Endothelial cell of umbilical vein (primary cell): ENCODE measurements at places on chromosomes 13 and 19.

- peak; percentile 29 for DNase-seq
Observed at GRCh38 chr19:48900477-48901406, 630 bp downstream of the NUCB1 start.

GRCh38 chr13:30807392-30807791 is 72.0 kb downstream of the ALOX5AP start:
- no peak for DNase-seq

DNA sequence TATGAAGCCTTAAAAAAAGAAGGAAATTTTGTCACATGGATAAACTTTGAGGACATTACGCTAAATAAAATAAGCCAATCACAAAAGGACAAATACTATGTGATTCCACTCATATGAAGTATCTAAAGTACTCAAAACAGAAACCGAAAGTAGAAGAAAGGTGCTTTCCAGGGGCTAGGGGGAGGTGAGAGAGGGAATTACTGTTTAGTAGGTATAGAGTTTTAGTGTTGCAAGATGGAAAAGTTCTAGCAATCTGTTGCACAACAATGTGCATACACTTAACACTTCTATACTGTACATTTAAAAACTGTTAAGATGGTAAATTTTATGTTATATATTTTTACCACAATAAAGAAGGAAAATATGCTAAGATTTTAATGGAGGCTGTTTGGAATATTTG is 83.0 kb downstream of the POLR1D start:
- no peak for DNase-seq

GRCh38 chr13:113034451-113035212 is 65.6 kb downstream of the MCF2L start:
- DNase-seq = peak; percentile 42

DNA sequence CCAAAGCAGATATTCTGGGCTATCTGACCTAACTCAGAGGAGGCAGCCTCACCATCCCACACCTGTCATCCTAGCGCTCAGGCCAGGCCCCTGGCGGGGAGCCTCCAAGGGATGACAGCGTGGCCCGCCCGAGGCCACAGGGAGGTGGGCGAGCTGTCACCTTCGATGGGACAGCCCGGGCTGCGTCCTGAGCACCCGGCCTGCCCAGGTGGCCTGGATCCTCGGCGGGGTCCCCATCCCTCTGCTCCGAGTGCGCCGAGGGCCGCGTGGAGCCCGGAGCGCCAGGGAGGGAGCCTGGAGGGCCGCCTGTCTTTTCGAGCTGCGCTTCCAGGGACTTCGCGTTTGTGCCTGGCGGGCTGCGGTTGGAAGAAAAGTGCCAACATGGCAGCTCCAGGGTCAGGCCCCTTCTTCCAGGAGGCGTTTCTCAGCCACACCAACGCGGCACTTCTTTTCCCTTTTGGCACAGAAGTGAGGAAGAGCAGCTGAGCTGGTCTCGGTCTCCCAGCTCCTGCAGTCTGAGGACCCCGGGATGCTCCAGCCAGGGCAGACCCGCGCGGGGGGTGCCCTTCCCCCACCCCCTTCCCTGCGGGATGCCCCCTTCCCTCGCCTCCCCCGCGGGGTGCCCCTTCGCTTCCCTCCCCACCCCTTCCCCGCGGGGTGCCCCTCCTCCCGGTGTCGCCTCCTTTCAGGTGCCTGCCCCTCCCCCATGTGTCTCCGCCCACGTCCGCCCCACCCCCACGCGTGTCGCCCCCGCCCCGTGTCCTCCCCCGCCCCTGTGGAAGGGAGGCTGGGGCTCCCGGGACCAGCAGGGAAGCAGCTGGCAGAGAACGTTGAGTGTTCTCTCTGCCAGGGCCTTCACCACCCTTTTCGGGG is 42.3 kb downstream of the GJA3 start:
- DNase-seq = peak; percentile 39

DNA sequence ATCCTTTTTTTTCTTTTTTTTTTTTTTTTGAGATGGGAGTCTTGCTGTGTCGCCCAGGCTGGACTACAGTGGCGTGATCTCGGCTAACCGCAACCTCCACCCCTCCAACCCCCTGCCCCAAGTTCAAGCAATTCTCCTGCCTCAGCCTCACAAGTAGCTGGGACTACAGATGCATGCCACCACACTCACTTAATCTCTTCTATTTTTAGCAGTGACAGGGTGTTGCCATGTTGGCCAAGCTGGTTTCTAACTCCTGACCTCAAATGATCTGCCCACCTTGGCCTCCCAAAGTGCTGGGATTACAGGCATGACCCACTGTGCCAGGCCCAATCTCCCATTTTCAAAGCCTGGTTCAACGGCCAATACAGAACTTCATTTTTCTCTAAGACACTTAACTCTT is 9.1 kb downstream of the FOXO1 start:
- DNase-seq = no peak

- no peak for DNase-seq
Observed at GRCh38 chr13:93903909-93904308, 575.6 kb downstream of the DCT start.

GRCh38 chr19:32676895-32677359 is 1.3 kb downstream of the RGS9BP start:
- DNase-seq = no peak

GRCh38 chr19:7674010-7675005 is 2.6 kb upstream of the MCEMP1 start:
- peak; percentile 60 for DNase-seq

- DNase-seq = peak; percentile 9
Observed at GRCh38 chr19:51460164-51460992, 2.1 kb upstream of the SIGLEC8 start.

DNA sequence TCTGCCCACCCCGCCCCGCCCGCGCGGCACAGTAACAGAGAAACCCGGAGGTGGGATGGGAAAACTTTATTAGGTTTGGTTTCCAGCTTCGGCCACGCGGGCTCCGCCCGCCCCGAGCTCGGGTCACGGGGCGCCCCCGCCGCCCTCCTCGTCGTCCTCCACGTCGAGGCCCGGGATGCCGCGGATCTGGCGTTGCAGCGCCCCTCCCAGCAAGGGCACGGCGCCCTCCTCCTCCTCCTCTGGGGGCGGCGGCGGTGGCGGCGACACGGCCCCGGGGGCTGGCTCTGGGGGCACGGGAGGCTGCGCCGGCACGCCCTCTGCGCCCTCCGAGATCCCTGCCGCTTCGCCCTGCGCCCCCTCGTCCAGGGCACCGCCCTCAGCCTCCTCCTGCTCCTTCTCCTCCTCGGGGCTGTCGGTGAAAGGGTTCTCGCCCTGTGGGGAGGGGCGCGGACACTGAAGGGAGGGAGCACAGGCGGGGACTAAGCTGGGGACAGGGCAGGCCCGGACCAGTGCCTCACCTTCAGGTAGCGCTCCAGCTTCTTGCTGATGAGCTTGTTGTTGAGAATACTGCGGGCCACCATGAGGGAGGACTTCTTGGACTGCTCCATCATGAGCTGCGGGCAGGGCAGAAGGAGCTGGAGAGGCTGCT is 536 bp upstream of the AKAP8 start:
- DNase-seq = peak; percentile 64

- no peak for DNase-seq
Observed at GRCh38 chr13:20136781-20137703, 23.8 kb downstream of the GJA3 start.

- no peak for DNase-seq
Observed at GRCh38 chr19:46928951-46929350, 68.2 kb downstream of the ARHGAP35 start.

GRCh38 chr13:78152415-78152814 is 233.8 kb upstream of the EDNRB start:
- DNase-seq = no peak

DNA sequence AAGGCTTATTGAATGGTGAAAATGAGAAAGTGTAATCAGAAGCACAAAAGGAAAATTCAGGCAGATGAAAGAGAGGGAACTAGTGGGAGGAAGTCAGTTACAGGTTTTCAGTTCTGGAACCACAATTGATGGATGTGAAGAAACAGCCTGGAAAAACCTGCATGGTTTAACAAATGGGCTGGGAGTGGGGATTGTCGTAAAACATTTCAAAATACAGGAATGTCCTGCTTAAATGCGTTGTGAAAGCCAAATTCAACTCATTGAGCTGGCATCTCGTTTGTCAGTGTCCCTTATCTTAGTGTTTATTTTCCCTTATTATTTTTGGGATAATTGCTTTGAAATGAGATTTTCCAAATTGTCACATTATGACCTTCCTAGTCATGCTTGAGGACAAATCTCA is 106.5 kb upstream of the RFC3 start:
- DNase-seq = no peak

GRCh38 chr13:71902676-71903075 is 35.7 kb upstream of the DACH1 start:
- no peak for DNase-seq

- no peak for DNase-seq
Observed at GRCh38 chr13:92682832-92683517, 543.6 kb upstream of the GPC6 start.

- no peak for DNase-seq
Observed at GRCh38 chr13:111510502-111511218, 190.2 kb downstream of the TEX29 start.

GRCh38 chr13:45295536-45295935 is 45.4 kb downstream of the TPT1 start:
- DNase-seq = peak; percentile 34

DNA sequence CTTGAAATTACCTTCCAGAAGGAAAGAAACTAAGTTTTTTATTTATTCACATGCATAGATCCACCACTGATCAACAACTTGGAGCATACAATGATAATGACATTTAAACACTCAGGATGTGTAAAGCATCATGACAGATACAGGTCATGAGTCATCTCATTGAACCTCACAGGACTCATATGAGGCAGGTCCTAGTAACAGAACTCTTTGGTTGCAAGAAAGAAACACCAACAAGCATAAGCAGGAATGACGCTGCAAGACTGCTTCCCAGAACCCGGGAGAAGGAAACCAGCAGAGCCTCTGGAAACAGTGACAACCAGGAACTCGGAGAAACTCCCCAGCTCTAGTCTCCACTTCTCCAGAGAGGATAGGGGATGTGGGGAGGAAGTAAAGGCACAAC is 60.8 kb upstream of the IPO5 start:
- no peak for DNase-seq

- no peak for DNase-seq
Observed at GRCh38 chr19:2867025-2867991, at the start of gene ZNF556. Gene ZNF556, plus strand, starts transcription at chr19:2867335. Its CDS starts 87 bp downstream, at chr19:2867422.
